T47D (cell line): ENCODE measurements at places on chromosomes 7 and 10.
A peak's percentile ranks its signal among the peaks of the same experiment; 100 is the strongest.

DNA sequence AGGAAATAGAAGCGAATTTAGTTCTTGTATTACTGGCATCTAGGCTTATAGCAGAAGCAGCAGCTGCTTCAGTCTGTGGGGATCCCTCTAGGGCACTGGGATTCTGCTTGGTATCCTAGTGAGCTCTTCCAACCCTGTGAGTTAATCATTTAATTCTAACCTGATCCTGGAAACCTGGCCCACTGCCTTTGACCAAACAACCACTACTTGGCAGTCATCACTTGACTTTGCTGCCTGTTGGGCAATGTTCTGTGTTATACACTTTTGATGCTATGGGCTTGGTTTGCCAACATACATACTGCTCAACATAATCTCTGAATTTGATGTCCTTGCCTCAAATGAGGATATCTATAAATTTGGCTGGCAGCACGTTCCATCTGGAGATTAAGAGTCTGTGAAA, 813.4 kb downstream of the ANKRD7 start:
- no peak for DNase-seq

- peak; percentile 19 for DNase-seq
Observed at GRCh38 chr7:120833546-120833945, 24.4 kb downstream of the TSPAN12 start.

DNA sequence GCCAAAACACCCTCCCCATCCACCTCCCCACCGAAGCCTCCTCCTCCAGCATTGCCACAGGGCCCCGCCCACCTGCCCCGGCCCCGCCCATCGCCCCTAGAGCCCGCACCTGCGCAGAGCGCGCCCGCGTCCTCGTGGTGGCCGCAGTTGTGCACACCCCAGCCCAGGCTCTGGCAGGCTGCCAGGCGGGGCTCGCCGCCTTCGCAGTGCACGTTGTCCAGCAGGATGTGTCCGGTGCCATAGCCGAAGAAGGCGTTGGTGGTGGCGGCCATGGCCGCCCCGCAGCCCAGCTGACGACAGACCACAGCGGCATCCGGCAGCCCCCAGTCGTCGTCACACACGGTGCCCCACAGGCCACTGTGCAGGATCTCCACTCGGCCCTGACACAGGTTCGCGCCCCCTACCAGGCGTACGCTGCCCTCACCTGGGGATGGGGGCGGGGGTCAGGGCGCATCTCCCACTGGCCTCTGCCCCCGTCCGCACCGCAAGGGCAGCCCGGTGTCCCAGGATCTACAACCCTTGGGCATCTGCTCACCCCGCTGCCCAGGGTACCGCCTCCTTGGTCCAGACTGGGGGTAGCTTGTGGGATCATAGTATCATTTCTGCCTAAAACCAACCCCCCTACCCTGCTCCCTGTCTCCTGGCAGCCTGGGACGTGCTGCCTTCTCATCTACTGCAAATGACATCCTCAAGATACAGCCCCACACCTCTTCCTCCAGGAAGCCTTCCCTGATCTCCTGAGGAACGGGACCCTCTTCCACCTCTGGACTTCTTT, 11.9 kb downstream of the SSC4D start:
- peak; percentile 93 for DNase-seq

DNA sequence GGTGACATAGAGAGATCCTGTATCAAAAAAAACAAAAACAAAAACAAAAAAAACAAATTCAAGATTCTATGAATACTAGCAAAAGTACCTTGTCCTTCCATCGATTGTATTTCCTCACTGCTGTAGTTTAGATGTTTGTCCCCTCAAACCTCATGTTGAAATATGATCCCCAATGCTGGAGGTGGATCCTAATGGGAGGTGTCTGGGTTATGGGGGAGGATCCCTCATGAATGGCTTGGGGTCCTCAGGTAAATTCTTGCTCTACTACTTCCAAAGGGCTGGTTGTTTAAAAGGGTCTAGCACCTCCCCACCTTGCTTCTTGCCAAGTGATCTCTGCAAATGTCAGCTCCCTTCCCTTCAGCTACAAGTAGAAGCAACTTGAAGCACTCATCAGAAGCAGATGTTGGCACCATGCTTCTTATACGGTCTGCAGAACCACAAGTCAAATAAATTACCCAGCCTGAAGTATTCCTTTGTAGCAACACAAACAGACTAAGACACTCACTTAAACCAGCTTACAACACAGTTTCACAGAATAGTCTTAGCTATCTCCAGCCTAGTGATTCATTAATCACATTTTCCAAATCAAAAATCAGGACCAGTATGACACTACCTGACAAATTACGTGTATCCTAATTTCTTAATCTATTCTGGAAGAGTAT, 20.7 kb downstream of the ABI1 start:
- no peak for DNase-seq

DNA sequence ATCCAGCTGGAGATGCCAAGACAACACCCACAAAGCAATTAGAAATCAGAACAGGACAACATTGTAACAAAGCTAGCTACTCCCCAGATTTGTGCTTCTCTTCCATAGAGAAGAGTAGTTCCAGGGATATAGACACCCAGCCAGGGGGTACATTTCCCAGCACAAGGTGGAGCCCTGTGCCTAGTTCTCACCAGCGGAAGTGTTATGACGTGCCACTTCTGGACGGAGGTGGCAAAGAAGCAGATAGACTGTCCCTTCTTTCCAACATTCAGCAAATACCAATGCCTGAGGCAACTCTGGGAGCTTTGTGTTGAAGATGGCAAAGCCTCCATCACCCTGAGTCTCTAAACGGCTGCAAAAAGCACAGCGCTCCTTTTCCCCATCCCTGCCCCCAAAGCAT, 23.4 kb upstream of the GSAP start:
- peak; percentile 38 for DNase-seq

GRCh38 chr10:125152450-125153368, 7.7 kb downstream of the CTBP2 start:
- no peak for DNase-seq

- no peak for DNase-seq
Observed at GRCh38 chr7:2970861-2971260, 72.8 kb downstream of the CARD11 start.

- peak; percentile 28 for DNase-seq
Observed at GRCh38 chr7:36021917-36022550, 131.0 kb upstream of the EEPD1 start.

DNA sequence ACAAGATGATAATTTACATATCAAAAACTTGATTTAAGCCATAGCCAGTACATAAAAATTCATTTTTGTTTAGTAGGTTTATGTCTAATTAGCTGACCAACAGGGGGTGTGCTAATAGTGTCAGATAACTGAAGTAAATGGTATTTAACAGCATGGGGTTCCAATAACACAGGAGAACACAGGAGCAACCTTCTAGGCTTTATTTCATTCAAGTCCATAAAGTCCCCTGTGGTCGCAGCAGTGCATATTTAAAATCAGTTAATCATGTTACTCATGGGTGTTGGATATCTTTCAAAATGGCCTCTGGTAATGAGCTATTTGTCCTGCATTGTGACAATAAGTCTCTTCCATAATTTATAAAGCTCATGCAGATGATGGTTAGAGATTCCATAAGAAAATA, 238.6 kb downstream of the CNTNAP2 start:
- no peak for DNase-seq

- peak; percentile 80 for DNase-seq
Observed at GRCh38 chr7:8261711-8262695, at the start of gene ICA1. Gene ICA1, minus strand, starts transcription at chr7:8262167. Its CDS starts 26,241 bp downstream, at chr7:8235926.

DNA sequence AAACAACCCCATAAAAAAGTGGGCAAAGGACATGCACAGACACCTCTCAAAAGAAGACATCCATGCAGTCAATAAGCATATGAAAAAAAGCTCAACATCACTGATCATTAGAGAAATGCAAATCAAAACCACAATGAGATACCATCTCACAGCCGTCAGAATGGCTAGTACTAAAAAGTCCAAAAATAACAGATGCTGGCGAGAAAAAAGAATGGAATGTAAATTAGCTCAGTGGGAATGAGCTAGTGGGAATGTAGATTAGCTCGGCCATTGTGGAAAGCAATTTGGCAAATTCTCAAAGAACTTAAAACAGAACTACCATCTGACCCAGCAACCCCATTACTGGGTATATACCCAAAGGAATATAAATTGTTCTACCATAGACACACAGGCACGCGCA, 287.0 kb downstream of the WDR37 start:
- DNase-seq, result no peak

DNA sequence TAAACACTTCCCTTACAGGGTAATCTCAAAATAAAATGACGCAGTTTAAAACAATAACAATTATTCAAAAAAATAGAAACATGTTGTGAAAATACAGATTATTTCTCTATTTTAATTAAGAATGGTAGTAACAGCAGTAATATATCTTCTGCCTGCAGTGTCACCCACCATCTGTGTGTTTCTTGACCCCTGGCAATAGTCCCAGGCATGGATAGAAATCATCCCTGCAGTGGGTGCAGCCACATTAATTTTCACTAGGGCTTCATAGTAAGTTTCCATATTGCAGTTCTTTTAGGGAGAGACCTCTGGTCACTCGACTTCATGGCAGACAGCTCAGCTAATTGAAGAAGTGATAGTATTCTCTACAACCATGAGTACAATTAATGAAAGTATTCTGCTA, 470.1 kb upstream of the TEX47 start:
- no peak for DNase-seq

DNA sequence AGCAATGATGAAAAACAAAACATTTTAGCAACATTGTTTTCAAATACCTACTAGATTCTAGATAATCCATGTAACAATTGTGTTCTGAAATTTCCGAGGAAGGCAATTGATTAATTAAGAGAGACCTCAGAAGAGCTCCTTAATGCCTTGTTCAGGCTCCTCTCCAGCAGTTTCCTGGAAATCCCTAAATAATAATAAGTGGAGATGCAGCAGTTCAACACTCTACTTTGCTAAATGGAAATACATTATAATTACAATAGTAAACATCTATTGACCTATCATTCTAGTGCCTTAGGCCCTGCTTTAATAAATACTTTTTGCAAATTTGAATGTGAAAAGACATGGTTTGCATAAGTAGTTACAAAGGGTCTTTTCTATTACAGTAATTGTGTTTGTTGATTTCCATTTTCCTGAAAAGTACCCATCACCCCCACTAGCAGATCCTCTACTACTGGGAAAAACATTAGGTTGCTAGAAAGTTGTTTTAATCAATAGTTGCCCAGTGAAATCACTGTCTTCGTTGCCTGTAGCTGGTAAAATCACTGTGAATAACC, 186.6 kb upstream of the STK17A start:
- no peak for DNase-seq

- no peak for DNase-seq
Observed at GRCh38 chr7:66957595-66958290, 36.7 kb downstream of the TMEM248 start.

DNA sequence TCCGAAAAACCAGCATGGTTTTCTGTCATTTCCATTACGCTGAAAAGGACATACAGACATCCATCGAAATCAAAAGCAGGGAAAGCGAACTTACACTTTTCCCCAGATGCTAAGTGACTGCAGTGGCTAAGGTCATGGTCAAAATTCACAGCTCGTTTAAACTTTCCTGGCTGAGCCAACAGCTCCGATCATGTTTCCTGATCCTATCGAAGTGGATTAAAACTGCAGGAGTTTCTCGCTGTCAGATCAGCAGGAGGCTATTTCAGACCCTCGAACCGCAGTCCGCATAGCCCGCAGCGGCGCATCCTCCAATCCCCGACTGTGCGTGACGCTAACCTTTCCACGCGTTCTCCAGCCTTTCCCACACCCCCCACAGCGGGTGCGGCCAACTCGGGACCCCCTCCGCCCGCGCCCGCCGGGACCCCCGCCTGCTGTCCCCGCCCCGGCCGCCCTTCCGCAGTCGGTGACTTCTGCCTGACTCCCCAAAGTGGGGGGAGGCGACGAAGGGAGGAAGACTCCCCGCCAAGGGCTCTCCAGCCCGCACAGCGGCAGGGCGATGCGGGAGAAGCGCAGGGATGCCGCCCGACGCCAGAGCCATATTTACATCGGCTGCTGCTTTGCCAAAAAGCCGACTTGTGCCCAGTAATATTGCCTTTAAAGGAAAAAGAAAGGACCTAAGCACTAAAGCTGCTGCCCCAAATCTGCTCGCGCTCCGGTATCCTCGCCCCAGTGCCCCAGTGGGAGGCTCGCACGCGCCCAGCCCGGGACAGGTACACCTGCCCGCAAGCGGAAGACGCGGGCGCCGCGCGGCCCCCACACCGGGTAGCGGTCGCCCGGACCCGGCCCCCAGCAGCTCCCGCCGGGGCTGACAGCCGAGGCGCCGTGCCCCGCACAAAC, 1.2 kb downstream of the PIP4K2A start:
- peak; percentile 5 for DNase-seq

- peak; percentile 73 for DNase-seq
Observed at GRCh38 chr7:101138213-101138870, 11.4 kb downstream of the SERPINE1 start.

DNA sequence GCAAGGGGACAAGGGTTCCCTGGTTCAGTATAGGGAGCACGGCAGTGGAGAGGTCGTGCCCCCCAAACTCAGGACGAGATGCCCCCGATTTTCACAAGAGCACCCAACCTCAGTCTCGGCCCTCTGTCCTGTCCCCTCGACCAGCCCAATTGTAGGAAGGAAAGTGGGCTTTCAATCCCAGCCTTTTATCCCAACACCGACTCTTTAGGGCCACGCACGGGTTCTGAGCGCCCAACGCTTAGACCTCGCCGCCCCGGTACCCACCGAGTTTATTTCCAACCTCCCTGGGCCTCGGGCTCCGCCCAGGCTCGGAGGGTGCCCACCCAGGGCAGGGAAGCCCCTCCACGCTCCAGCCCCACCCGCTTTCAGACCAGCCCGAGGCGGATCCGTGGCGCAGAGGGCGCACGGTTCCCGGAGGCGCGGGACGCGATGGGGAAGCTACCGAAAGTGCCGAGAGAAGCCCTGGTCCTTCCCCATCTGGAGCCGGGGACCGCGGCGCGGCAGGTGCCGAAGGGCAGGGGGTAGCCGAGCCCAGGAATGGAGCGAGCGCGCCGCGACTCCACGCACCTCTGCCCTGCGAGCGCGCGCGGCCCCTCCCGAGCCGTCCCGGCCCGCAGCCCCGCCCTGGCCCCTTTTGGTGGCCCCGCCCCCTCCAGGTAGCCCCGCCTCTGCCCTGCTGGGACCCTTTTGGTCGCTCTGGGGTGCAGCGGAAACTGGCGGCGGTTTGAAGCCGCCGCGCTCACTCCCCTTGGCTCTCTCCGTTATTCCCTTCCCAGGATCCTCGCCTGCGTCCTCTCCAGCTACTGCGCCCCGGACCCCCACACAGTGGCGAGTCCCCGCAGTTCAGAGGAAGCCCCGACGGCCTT, 20.4 kb downstream of the GRID2IP start:
- DNase-seq, result no peak

GRCh38 chr7:50174948-50175347, 81.9 kb upstream of the ZPBP start:
- DNase-seq, result no peak

DNA sequence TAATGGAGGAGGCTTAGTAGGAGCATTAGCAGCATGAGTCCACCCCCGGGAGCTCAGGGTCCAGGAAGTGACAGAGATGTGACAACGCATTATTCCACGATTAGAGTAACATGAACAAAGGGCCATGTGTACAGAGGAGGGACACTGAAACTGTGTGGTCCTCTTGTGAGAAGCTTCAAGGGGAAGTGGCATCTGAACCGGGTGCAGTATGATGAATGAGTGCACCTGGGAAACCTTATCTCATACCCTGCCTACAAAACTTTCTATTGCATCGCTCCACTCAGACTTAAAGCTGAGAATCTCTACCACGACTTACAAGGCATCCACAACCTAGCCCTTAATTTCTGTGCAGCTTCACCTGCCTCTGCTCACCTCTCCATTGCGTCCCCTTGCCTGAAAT, 115.3 kb upstream of the AMPH start:
- no peak for DNase-seq
